Chondrocyte (in vitro differentiated cells): ENCODE measurements at places on chromosomes 4 and X. TPM values are rescaled to one million over a fixed set of nuclear protein-coding genes. Genes with fewer than 3 reads are reported as not detected.

GRCh38 chr4:151807220-151807619, 46.4 kb upstream of the GATB start:
- no peak for DNase-seq

GRCh38 chr4:143513314-143514168, at the start of gene SMARCA5:
SMARCA5 (plus strand) TSS chr4:143513702; CDS start chr4:143513925, 223 bp downstream.
- DNase-seq = peak; percentile 97

- no peak for DNase-seq
Measured at GRCh38 chr4:15683143-15683495, 1.5 kb downstream of the FAM200B start.

GRCh38 chrX:150291014-150291413, 72.1 kb upstream of the MAMLD1 start:
- no peak for DNase-seq

DNA sequence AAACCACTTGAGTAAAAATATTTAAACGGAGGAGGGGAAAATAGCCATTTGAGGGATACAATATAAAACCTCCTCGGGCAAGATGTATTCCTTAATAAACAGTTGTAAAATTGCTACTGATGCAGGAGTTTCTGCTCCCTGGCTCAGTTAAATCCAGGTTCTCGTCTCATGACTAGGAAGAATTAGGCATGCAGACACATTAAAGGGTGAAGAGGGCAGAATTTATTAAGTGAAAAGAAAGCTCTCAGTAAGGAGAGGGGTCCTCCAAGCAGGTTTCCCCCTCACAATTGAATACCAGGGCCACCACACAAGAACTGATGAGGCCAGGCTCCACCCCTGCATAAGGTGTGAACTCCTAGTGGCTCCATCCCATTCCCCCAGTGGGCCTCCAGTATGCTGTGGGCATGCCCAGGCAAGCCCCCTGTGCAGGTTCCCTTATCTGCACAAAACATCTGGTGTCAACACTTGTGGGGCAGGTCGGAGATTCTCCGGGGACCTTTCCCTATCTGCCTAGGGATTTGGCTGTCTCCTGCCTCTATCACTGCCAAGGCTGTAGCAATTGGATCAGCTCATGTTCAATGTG, 80.4 kb downstream of the HS6ST2 start:
- DNase-seq = no peak

DNA sequence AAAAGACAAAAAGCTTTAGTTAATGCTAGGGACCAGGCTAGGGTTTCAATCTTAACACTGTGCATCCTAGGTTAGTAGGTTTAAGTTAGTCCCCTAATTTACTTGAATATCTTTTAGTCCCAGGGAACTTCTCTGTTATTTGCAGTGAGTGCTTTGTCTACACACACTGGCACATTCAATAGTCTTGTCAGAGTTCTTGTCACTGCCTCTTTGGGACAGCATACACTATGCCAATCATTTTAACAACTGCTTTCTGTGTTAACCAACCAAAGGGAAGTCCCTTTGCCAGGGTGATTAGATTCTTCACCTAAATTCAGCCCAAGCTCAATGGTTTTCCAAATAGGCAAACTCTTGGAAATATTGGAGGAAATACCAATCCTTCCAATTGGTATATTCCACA, 221.8 kb upstream of the IGFBP7 start:
- DNase-seq = no peak

DNA sequence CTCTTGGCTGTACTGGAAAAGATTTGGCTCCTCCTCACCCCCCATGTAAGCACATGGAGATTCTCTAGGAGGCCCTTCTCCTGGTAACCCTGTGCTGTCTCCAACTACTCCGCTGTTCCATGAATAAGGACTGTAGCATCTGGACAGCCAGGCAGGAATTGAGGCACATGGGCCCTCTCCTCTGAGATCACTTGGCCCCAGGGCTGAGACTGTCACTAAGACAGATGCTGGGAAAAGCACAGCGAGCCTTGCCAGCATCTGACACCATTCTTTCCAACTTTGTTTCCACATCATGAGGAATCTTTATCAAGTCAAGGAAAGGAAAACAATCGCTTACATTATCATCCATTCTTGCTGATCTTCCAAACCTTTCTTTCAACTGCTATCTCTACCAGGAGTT, 222.6 kb upstream of the INTU start:
- DNase-seq = no peak

DNA sequence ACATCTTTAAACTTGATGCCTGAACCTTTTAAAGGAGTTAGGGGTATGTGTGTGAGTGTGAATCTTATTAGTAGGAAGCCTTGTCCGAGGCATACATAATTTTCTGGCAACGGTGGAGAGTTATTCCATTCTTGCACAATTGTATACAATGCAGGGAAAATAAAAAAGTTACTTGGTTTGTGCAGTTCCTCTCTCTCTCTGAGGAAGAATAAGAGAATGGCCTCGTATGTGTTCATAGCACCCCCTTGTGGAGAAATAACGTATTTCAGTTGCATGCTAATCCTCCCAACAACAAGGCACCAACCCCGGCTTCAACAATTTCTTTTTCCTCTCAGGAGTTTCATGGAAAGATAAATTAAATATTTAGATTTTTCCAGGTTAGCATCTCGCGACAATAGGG, 33.7 kb upstream of the FGF13 start:
- no peak for DNase-seq

- no peak for DNase-seq
Measured at GRCh38 chrX:113790987-113791386, 792.9 kb upstream of the HTR2C start.

- DNase-seq = no peak
Measured at GRCh38 chrX:23185951-23186350, 148.7 kb upstream of the PTCHD1 start.

DNA sequence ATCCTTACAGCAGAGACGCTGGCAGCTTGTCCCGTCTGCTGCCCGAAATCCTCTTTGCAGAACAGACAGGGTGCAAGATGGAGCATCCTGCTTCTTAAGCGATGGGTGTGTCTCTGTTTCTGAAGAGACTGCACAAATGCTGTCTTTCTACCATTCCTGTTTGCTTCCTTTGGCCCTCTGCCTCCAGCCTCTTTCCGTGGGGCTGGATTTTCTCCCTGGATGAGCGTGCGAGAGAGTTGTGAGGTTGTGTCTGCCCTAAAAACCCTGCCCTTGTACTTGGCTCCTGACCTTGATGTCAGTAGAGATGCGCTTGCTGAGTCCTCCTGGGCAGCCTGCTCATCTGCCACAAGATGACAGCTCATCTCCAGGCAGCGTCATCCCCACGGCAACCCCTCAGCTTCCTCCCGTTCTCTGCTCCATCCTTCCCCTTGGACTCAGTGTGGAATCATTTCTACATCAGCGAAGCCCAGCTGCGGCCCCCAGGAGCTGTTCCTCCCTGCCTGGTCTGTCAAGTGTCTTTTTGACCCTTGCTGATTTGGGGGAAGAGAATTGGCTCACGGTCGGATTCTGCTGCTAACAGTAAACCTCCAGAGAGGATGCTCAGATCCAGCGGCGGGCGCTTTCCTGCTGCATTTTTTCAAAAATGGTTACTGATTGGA, 246.2 kb downstream of the ASMT start:
- DNase-seq = no peak

GRCh38 chrX:9912351-9913145, 54.6 kb upstream of the CLDN34 start:
- DNase-seq = no peak

DNA sequence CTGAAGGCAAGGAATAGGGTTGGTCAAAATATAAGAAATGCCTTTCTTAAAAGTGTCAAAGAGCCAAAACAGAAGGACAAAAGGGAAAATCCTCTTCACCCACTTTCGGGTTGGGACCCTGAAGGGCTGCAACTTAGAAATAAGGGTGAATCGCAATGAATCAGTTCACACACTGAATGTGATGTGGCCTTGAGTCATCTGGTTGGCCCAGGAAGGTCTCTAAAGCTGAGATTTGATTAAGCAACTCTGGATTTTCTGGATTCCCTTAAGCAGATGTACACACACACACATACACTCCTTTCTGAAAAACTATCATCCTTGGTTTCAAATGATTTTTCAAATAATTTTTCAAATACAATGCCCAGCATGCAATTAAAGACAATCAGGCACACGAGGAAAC, 13.1 kb downstream of the TAB3 start:
- DNase-seq = no peak

DNA sequence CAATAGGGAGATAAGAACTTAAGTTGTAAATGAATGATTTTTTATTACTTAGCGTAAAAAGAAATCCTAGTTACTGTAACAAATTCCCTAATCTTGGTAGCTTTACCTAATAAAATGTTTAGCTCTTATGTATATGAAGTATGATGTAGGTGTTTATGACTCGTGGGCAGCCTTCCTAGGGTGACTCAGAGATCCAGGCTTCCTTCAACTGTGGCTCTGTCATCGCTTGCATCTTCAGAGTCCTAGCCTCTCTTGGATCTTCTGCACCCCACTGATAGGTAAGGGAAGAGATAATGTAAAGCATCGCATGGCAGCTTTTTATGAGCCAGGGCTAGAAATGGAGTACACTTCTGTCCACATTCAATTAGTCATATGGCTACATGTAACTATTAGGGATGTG, 165.6 kb upstream of the GLRA2 start:
- no peak for DNase-seq

Gene PSAPL1
- total RNA-seq = not detected in 3 replicates

Gene NDST4
- 1.4 TPM in 1 of 3 replicates, not detected in the others for total RNA-seq

Gene TMEM35A
- 0.62 to 0.92 TPM (median 0.85 TPM) in 3 replicates for total RNA-seq

Gene FBXL5
- total RNA-seq = 54.4 to 110 TPM (median 56.9 TPM) in 3 replicates

Gene MAOB
- 0.36 to 3.2 TPM (median 2.9 TPM) in 3 replicates for total RNA-seq

Gene AIFM1
- 29.2 to 30.9 TPM (median 30.2 TPM) in 3 replicates for total RNA-seq

Gene ARX
- total RNA-seq = not detected in 3 replicates
